Umbilical cord (tissue), 2 donors: ENCODE measurements at places on chromosomes 5 and 9.

DNA sequence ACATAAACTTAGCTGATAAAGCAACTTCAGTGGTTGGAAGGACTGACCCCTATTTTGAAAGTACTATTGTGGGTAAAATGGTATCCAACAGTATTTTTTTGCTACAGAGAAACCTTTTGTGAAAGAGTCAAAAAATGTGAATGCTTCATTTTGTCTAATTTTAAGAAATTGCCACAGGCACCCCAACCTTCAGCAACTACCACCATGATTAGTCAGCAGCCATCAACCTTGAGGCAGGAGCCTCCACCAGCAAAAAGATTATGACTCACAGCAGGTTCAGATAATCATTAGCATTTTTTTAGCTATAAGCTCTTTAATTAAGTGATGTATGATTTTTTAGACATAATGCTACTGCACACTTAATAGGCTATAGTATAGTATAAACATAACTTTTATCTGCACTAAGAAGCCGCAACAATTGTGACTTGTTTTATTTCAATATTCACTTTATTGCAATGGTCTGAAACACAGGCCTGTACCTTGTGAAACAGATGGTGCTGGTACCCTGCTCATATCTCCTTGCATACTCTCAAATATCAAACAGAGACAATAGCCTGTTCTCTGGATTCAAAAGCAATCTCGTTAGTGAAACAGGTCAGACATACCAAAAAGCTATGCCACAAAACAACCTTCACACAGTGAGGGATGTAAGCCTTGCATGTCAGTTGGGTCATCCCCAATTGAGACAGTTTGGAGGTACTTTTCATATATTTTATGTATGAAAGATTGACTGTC, 261.2 kb upstream of the FAM174A start:
- no peak for DNase-seq

- peak; percentile 63 for DNase-seq
Observed at GRCh38 chr5:95261437-95262175, 23.3 kb downstream of the MCTP1 start.

GRCh38 chr9:120741191-120741590, 26.9 kb upstream of the MEGF9 start:
- DNase-seq, result no peak

GRCh38 chr5:67752357-67752708, 463.2 kb upstream of the PIK3R1 start:
- no peak for DNase-seq

GRCh38 chr9:87081503-87081902, 134.2 kb upstream of the GAS1 start:
- DNase-seq, result peak; percentile 82

- no peak for DNase-seq
Observed at GRCh38 chr5:174490728-174491127, 233.7 kb upstream of the MSX2 start.

GRCh38 chr5:113330533-113331208, 104.1 kb downstream of the TSSK1B start:
- DNase-seq, result peak; percentile 44
